Stimulated activated CD4-positive, alpha-beta T cell treated with anti-CD3 and anti-CD28 coated beads, Interleukin-2, amount 100 ng/mL, for 48 hours (primary cell): ENCODE measurements at places on chromosomes 12 and 14.

DNA sequence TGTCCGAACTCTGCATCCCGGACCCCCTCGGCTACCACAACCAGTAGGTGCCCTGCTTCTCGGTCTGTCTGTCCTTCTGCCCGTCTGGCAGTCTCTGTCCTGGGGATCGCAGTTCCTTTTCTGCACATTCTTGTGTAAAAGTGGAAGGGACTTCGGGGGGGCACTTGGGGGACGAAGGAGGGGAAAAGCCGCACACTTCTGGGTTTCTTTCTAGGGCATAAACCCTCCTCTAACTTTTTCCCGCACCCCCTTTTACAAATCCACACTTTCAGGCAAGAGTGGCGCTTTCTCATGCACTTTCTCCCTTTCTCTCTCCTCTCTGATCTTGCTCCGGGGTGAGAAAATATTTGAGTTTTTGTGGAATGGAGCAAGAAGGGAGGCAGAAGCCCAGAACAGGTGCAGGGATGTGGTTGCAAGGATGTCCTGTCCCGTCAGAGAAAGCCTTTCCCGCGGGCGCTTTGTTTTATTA lies 506 bp downstream of the ESRRB start:
- no peak for DNase-seq

GRCh38 chr14:37864861-37865718 lies 269.7 kb downstream of the TTC6 start:
- DNase-seq: no peak

DNA sequence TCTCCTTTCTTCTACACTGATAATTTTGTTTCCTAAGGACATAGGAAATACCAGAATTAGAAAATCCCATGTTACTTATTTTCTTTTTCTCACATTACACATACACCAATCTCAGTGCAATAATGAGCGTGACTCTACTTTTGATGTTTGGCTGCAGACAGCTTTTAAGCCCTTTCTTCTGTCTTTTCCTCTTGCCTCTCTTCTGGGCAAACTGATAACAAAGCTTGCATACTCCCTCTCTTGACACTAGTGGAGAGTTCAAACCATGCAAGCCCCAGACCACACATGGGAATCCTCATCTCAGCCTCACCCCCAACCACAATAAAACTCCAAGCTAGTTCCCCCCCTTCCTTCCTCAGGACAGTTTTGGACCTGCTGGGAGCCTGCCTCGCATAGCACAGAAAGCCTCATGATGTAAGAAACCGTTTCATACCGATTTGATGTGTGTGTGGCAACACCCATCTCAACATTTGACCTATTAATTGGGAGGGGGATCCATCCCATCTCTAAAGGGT lies 161.9 kb downstream of the EMP1 start:
- no peak for DNase-seq

DNA sequence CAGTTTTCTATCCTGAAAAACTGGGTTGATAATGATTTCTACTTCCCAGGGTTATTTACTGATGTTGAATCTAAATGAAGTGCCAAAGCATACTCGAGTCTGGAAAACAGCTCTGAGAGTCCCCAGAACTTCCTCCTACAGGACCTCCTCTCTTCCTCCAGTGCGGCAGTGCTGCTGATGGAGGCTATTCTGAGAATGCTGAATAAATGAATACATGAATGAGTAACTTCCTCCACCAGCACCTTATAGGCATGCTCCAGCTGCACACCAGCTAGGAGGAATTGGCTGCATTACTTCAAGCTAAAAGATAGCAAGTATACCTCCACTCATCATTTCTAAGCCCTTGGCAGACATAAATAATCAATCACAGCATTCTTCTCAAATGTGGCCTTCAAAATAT lies 448.8 kb upstream of the CCDC196 start:
- no peak for DNase-seq

DNA sequence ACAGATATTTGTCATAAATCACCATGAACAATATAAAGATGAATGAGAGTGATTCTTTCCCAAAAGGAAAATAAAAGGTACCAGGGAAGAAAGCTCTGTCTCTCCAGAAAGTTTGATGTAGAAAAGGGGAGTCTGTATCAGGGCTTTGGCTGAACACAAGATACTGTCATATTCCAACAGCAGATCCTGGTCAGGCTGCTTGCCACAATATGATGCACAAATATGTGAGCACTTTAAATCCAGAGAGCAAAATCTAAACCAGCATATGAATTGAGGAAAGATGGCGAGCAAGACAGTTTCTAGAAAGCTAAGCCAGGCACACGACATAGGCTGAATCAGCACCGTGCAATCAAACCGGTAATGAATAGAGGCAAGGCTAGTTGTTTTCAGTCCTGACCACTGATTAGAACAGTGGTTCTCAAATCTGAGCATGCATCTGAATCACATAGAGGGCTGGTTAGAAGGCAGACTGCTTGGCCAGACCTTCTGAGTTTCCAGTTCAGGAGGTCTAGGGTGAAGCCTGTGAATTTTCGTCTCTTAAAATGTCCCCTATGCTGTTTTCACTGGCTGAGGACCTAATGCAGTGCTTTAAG lies 60.7 kb downstream of the PLCZ1 start:
- DNase-seq: no peak

- DNase-seq: no peak
Measured at GRCh38 chr14:34147461-34147860, 196.6 kb upstream of the EGLN3 start.

GRCh38 chr12:132084621-132085290 lies 59.4 kb downstream of the DDX51 start:
- DNase-seq: peak; percentile 26

GRCh38 chr12:119758722-119759121 lies 90.8 kb downstream of the PRKAB1 start:
- DNase-seq: no peak

DNA sequence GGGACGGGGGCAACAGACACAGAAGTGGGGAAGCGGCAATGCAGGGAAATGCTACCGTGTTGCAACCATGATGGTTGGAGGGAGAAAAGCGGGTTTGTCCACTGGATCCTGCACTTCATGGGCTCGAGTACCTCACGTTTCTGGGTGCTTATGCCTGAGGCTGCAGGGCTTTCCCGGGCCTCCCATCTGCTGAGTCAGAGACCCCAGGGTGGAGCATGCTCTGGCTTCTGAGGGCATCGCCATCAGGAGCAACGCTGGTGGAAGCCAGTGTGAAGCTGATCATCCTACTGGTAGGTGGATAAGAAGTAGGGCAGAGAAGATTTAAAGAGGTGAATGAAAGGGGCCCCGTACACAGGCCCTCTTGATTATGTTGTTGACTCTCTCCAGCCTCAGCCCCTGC lies 5.0 kb upstream of the ADGRD1 start:
- DNase-seq: no peak

DNA sequence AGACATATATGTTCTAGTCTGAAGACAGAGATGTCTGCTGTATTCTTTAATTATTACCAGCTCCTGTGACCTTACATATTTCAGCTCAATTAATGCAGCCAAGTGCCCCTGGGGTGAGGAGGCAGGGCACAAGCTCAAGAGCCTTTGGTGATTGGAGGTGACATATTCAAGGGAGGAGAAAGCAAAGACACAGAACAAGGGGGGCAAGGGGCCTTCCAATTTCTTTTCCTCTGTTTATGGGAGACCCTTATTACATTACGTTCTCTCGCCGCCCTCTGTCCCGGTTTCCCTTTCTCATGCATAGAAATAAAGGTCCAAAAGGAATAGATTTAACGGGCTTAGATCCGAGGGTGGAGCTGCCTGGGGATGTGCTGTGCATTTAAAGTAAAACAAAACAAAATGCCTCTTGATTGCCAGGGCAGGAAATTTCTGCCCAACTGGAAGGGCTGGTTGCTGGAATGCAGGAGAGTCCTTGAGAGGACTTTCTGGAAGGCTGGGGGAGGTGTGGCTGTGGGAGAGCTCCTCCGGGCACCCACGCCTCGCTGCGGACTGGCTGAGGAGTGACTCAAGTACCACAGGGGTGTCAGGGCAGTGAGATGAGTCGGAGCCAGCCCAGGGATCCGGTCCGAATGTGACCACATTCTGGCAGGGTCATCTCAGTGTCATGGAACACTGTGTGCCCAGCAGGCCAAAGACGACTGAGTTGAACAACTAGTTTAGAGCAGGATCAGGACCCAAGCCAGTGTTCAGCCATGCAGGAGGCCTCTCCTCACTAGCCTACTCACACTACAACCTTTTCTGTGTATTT lies 32.1 kb upstream of the GSG1 start:
- DNase-seq: no peak

GRCh38 chr12:75208856-75209811 lies 505 bp downstream of the KCNC2 start:
- DNase-seq: peak; percentile 10

DNA sequence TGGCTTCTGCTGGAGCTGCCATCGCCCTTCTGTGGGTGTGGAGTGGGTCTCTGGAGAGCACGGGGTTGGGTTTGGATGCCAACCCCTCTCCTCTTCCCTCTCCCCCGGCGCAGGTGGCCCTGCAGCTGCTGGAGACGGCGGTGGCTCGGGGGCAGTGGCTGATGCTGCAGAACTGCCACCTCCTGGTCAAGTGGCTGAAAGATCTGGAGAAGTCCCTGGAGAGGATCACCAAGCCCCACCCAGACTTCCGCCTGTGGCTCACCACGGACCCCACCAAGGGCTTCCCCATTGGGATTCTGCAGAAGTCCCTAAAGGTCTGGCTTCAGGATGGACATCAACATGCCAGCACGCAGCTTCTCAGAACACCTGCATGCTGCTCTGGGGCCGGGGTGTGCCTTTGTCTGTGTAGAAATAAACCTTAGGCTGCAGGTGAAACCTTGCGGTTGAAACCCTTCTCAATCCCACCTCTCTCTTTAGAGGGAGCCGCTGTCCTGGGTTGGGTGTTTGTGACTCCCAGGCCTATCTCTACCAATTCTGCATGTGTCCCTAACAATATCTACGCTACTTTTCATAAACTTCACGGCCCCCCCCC lies 44.3 kb downstream of the CCDC92 start:
- no peak for DNase-seq

- no peak for DNase-seq
Measured at GRCh38 chr12:115323223-115323905, 639.4 kb upstream of the TBX3 start.

- DNase-seq: no peak
Measured at GRCh38 chr12:13288937-13289652, 92.6 kb downstream of the EMP1 start.

GRCh38 chr14:21631084-21631483 lies 3.7 kb downstream of the OR10G2 start:
- DNase-seq: no peak

GRCh38 chr12:99370421-99371138 lies 277.0 kb upstream of the GARIN6 start:
- no peak for DNase-seq

GRCh38 chr12:132429602-132429945 lies 60.4 kb upstream of the FBRSL1 start:
- DNase-seq: no peak

DNA sequence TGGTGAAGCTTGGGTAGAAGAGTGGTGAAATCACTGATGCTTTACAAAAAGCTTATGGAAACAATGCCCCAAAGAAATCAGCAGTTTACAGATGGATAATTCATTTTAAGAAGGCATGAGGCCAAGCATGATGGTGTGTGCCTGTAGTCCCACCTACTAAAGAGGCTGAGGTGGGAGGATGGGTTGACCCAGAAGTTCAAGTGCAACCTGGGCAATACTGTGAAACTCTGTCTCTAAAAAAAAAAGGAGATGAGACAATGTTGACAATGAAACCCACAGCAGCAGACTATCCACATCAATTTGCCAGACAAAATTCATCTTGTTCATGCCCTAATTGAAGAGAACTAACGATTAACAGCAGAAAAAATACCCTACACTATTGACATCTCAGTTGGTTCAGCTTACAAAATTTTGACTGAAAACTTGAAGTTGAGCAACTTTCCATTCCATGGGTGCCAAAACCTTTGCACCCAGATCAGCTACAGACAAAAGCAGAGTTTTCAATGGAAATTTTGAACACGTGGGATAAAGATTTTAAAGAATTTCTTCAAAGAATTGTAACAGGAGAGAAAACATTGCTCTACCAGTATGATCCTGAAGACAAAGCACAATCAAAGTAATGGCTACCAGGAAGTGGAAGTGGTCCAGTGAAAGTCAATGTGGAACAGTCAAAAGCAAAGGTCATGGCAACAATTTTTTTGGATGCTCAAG lies 26.7 kb downstream of the BTG1 start:
- no peak for DNase-seq

GRCh38 chr14:99774556-99775307 lies 18.5 kb upstream of the EML1 start:
- no peak for DNase-seq

DNA sequence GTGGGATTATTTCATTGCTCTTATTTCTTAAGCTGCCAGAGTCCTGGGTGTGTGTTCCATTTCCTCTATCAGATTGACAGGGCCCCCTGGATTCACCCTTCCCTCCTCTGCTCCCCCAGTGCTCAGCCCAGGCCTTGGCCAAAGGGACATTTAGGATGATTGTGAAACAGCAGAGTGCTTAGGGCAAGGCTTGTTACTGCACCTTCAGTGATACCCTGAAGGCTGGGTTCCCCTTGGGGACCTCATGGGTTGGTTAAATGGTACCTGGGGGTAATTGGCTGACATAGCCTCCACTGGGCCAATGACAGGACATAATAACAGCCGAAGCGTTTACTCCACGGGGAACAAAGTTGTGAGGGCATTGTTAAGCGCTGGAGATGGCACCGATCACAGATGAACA lies 1.3 kb upstream of the KRT72 start:
- no peak for DNase-seq

DNA sequence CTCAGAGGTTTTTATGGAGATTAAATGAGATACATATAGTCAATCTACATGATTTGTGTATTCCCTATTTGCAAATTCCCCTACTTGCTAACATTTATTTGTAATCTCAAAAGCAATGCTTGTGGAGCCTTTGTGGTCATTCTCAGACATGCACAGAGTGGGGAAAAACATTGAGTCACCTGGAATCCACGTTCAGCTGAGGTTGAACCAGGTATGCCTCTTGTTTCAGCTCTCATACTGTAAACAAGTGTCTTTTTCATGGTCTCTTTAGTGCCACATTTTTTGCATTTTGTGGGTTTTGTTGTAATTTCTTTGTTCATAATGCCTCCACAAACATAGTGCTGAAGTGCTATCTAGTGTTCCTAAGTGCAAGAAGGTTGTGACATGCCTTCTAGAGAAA lies 181.9 kb downstream of the BCAT1 start:
- no peak for DNase-seq

GRCh38 chr12:109539508-109539907 lies 33.8 kb downstream of the MMAB start:
- no peak for DNase-seq

DNA sequence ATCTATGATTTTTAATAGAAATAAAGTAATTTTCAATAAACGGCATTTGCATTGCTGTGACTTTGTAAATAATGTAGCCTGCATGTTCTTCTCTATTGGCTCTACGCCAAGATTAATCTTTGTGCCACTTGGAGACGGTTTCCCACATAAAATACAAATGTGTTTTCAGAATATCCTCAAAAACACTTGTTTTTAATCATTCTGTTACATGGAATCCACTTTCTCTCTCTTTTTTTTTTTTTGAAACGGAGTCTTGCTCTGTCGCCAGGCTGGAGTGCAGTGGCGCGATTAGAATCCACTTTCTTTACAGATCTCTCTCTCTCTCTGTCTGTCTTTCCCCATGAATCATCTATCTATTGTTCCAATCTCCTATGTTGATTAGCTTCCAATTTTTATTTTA lies 22.8 kb upstream of the SSPN start:
- DNase-seq: no peak
